NCI-H1436 (cell line): ENCODE measurements at places on chromosomes 12 and 14.

- DNase-seq = no peak
Observed at GRCh38 chr14:105195522-105196264, 14.6 kb upstream of the NUDT14 start.

DNA sequence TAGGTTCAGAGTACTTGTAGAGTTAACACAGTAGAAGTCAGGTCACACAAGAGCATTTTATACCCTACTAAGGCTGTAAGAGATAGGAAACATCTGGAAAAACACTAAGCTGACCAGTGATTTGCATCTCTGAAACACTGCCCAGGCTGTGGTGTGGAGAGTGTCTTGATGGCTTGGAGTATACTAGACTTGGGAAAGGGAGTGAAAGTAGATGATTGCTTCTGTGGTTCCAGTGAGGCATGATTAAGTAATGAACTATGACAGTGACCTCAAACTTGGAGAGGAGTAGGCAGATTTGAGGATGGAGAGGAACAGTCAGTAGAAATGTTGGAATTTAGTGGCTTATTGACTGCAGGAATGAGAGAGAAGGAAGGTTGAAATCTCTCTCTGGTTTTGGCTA, 201.2 kb downstream of the FLRT2 start:
- DNase-seq = no peak

DNA sequence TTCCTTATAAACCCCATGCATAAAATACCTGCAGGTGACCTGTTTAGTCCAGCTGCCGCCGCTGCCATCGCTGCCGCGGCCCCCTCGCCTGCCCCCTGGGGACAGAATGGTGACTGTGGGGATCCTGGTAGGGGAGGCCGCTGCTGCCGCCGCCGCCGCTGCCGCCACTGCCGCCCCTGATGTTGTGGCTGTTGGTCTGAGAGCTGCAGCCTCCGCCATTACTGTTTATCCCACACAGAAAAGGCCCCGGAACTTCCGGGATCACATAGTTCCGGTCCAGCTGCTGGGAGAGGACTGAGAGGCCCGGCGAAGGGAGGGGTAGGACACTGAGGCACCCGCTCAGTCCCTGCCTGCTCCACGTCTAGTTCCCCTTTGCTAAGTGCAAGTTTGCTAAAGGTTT, 244.9 kb downstream of the C12orf50 start:
- peak; percentile 26 for DNase-seq

- DNase-seq = peak; percentile 37
Observed at GRCh38 chr14:99320105-99320572, 48.1 kb upstream of the BCL11B start.

DNA sequence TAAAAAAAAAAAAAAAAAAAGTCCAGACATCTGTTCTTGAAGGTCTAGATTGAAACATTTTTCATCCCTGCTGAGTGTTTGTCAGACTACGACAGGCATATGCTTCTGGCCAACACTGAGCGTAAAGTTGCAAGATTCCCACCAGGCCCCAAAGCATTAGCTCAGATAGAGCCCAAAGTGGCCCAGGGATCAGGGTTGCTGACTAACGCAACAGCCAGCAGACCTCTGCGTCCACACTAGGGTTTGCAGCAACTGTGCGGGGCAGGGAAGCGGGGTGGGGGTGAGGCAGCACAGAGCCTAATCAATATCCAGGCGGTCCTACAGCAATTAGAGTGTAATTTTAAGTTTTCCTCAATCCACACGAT, 55.7 kb downstream of the SSH1 start:
- DNase-seq = no peak

GRCh38 chr12:56221232-56221756, 428 bp downstream of the RNF41 start:
- no peak for DNase-seq

GRCh38 chr14:89775946-89776345, 178.6 kb downstream of the EFCAB11 start:
- DNase-seq = no peak

- no peak for DNase-seq
Observed at GRCh38 chr14:58535044-58535443, 102.7 kb upstream of the DACT1 start.

DNA sequence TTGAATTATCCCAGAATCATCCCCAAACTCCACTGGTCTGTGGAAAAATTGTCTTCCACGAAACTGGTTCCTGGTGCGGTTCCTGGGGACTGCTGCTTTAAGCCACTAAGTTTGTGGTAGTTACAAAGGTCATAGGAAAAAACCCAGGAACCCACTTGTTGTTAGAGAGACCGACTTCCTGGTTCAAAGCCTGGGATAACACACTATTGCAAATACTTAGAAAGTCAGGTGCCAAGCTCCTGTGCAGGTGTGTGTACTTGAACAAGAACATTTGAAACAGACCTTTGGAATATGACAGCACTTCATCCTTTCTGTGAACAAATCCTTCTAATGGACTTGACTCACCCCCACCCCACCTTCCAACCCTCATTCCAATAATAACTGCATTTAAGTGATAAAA, 519.6 kb downstream of the GLT1D1 start:
- no peak for DNase-seq

GRCh38 chr14:63992858-63993257, 140.1 kb downstream of the SYNE2 start:
- DNase-seq = no peak

DNA sequence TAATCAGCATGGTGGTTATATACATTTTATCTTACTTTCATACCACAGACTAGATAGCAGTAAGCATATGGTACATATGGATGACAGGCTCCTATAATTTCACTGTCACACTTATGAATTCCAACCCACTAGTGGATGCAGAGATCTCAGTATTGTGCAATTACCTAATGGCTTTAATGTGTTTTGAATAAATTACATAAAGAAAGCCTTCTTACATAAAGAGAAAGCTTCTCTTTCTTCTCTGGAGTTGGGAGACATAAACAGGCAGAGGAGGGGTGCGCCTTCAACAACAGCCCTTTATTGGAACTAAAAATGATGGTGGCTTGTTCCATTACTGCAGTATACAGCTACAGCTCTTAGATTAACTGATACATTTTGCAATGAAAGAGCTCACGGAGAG, 52.6 kb downstream of the SAV1 start:
- DNase-seq = no peak
